Activated naive CD8-positive, alpha-beta T cell treated with anti-CD3 and anti-CD28 coated beads, Interleukin-2, amount 10 ng/mL, durations not matched to agents 7 days and 5 days (primary cell): ENCODE measurements at places on chromosomes 5 and 9. TPM values are rescaled to one million over a fixed set of nuclear protein-coding genes. Genes with fewer than 3 reads are reported as not detected.
A peak's percentile ranks its signal among the peaks of the same experiment; 100 is the strongest.

DNA sequence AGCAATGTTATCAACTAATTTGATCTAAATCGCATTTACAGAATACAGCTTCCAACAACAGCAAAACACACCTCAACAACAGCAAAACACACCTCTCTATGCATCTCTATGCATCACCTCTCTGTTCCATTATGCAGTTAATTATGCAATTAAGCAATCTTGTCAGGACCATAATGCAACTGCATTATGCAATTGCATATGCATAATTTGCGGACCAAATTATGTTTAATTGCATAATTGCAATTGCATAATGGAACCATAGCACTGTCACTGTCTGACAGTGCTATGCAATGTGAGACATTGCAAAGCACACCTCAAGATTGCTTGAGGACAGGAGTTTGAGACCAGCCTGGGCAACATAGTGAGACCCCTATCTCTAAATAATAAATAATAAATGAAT lies 80.4 kb upstream of the PRSS3 start:
- no peaks in the 10 kb centered on the region for H3K36me3 ChIP-seq
- H3K4me1 ChIP-seq = no peaks in the 10 kb centered on the region
- no peak overlapping the region for H3K27ac ChIP-seq
- peaks cover 18% of the 10 kb centered on the region for H3K27me3 ChIP-seq
- no peak for DNase-seq

DNA sequence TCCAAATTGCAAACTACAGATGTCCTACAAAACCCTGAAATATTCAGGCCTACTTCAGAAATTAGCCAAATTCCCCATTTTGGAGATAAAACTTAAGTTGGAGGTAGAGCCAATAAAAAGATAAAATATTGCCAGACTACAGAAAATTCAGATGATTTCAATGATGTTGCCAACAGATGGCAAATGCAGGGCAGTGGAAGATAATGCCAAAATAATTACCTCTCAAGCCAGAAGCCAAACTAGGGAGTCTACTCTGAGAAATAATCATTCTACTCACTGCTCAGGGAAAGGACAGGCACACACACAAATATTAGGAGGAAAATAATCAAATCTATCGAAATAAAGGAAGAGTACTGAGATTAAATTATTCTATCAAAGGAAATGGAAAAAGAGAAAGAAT lies 347.5 kb upstream of the CCNG1 start:
- no peak overlapping the region for H3K27ac ChIP-seq
- H3K36me3 ChIP-seq = no peaks in the 10 kb centered on the region
- DNase-seq = no peak
- no peaks in the 10 kb centered on the region for H3K4me1 ChIP-seq
- H3K4me3 ChIP-seq = no peak overlapping the region

GRCh38 chr5:23385036-23385435 lies 122.4 kb upstream of the PRDM9 start:
- H3K27me3 ChIP-seq = no peaks in the 10 kb centered on the region
- DNase-seq = no peak
- H3K4me3 ChIP-seq = no peak overlapping the region
- H3K36me3 ChIP-seq = no peaks in the 10 kb centered on the region

DNA sequence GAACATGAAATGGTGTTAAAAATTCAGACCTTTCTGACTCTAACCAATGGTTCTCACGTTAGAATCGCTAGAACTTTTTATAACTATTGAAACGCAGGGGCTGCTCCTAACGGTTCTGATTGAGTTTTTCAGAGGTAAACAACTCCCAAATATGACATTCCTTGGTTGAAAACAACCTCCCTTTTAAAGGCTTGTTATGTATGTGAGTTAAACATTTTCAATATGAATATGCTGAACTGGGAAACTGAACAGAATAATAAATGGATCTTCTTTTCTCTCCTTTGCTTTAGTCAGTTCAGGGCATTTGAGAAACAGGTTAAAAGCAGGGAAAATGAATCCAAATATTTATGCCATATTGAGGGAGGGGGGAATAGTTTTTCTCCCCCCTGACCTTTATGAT lies 13.2 kb upstream of the DPYSL3 start:
- H3K27ac ChIP-seq = no peak overlapping the region
- H3K4me1 ChIP-seq = no peaks in the 10 kb centered on the region
- H3K36me3 ChIP-seq = no peaks in the 10 kb centered on the region
- no peaks in the 10 kb centered on the region for H3K27me3 ChIP-seq

DNA sequence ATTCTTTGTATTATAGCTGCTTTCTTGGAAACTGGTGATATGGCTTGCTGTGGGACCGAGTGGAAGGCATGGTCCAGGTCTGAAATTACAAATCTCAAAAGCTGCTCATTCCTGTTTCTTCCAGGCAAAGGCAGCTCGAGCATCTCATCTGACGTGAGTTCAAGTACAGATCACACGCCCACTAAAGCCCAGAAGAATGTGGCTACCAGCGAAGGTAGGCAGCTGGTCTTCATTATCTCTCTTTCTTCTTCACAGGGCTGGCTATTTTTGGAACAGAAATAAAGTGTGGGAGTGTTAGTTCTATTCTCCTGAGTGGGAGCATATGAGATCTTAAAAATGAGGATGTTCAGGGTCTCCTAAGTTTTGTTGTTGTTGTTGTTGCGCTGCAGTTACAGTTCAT lies 115.9 kb downstream of the FBXL7 start:
- DNase-seq = no peak
- no peak overlapping the region for H3K4me3 ChIP-seq
- H3K27ac ChIP-seq = no peak overlapping the region
- H3K36me3 ChIP-seq = no peaks in the 10 kb centered on the region
- no peaks in the 10 kb centered on the region for H3K4me1 ChIP-seq
- H3K27me3 ChIP-seq = no peaks in the 10 kb centered on the region

- DNase-seq = peak; percentile 71
- peak overlapping the region; percentile 91 for H3K4me3 ChIP-seq
- peak overlapping the region; percentile 100 for H3K27ac ChIP-seq
- peaks cover 25% of the 10 kb centered on the region for H3K4me1 ChIP-seq
- H3K27me3 ChIP-seq = no peaks in the 10 kb centered on the region
These were observed 424 bp downstream of the HNRNPA0 start for GRCh38 chr5:137753691-137754187.

DNA sequence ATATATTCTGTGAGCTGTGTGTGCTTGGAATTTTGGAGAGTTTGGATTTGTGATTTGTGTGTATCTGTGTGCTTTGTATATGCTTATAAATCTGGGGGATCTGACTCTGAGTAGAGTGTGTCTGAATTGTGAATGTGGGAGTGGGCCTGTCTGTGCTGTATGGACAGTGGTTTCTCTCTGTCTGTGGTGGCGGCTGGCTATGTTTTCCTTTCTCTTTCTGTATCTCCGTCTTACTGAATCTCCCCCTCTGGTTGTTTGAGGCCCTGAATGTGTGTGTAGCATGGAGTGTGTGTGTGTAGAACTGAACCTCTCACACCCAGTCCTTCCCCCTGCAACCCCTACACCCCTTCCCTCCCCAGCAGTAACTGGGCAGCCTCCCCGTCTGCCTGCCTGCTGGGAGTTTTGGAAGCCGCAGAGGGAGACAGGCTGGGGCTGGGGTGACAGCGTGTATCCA lies 4.7 kb downstream of the CXXC5 start:
- no peaks in the 10 kb centered on the region for H3K36me3 ChIP-seq
- peak overlapping the region; percentile 1 for H3K4me3 ChIP-seq
- no peak for DNase-seq
- H3K4me1 ChIP-seq = peaks cover 36% of the 10 kb centered on the region

Gene PCDHA6
- not detected for total RNA-seq

Gene PCSK1
- total RNA-seq = not detected

Gene SLC28A3
- total RNA-seq = 0.11 TPM

DNA sequence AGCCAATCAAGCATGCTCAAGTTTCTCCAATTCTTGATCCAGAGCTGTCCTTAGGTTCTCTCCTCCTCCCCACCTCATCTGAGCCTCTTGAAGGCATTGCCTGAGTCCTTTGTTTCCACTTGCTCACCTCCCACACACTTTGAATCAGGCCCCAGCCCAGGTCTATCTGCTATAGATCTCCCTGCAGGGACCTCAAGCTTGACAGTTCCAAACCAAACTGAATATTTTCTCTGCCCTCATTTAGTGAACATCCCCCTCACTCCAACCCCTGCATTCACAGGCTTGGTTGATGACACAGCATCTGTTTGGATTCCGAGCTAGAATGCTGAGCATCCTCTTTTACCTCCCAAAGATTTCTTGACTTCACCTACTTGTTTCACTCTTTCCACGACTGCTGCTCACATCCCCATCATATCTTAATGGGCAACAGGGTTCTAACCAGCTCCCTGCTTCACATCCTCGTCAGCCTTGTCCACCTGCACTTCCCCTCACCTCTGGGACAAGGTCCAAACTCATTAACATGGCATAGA lies 474.5 kb downstream of the ZSWIM6 start:
- H3K27me3 ChIP-seq = no peaks in the 10 kb centered on the region
- no peaks in the 10 kb centered on the region for H3K4me1 ChIP-seq
- H3K36me3 ChIP-seq = no peaks in the 10 kb centered on the region

Gene CMBL
- 2.4 TPM for total RNA-seq
